ENCODE measurements at places on chromosomes 5 and 9.

GRCh38 chr5:173772384-173773059, 115.6 kb upstream of the CPEB4 start:
- no peak for DNase-seq

GRCh38 chr9:14591411-14591810, 101.8 kb downstream of the ZDHHC21 start:
- DNase-seq, result no peak

DNA sequence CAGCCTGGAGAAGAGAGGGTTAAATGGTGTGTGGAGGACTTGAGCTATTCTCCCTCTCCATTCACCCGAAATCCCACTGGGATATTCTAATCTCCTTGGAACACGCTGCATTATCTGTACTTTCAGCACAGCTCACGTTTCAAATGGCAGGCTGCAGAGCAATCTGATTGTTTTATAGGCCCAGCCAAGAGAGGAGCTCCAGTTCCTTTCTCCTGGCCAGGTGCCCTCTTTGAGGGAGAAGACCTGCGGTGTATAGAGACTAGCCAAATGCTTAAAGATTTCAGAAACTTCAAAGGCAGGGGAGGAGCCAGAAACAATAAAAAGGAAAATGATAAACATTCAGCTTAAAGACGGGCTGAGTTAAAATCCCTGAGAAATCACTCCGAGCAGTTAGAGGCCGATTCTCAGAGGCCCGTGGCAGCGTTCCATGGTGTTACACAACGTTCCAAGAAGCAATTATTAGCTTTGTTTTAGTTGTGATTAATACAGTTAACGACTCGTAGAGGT, 564.0 kb upstream of the KLF4 start:
- DNase-seq, result no peak

GRCh38 chr5:127776477-127776876, 73.3 kb downstream of the CCDC192 start:
- DNase-seq, result no peak

DNA sequence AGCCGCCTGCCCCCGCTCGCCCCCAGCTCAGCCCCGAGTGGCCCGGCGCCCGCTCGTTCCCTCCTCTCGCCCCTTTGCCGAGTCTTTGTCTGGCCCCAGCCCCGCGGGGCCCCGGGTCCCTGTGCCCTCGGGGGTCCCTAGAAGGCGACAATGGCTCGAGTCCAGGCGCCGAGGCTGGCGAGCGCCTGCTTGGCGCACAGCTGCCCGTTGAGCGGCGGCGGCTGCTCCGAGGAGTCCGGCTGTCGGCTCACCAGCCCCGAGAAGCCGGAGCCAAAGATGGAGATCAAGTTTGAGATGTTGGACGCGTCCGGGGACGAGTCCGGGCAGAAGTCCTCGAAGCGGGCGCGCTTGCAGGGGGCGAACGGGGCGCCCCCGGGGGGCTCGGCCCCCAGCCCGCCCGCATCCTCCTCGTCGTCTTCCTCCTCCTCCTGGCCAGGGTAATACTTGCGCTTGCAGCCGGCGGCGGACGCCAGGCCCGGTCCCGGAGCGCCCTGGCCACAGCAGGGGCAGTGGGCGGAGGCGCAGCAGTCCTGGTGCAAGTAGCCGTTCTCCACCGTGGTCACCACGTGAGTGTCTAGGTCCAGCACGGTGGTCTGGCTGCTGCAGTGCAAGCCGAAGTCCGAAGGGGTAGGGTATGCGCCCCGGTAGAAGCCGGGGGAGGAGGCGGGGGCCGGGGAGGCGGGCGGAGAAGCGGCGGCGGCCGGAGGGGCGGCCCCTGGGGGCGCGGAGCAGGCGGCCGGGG, 1.2 kb downstream of the IER5L start:
- DNase-seq, result peak; percentile 41

DNA sequence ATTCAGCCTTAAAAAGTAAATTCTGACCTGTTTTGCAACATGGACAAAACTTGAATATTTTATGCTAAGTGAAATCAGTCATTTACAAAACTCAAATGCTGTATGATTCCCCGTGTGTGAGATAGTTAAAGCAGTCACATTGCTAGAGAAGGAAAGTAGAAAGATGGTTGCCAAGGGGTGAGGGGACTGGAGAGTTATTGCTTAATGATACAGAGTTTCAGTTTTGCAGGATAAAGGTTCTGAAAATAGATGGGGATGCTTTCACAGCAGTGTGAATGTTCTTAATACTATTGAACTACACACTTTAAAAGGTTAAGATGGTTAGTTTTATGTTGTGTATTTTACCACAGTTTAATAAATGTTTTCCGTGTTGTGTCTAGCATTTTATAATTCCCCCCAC, 51.2 kb downstream of the SGCD start:
- DNase-seq, result no peak

- DNase-seq, result no peak
Observed at GRCh38 chr5:142384014-142384413, 59.2 kb upstream of the SPRY4 start.
